ENCODE measurements at places on chromosomes 11 and 22. TPM values are rescaled to one million over a fixed set of nuclear protein-coding genes. Genes with fewer than 3 reads are reported as not detected.

GRCh38 chr11:31582697-31583096 is 73.1 kb downstream of the ELP4 start:
- no peak for DNase-seq

The SLC22A9 gene
- not detected for polyA plus RNA-seq

DNA sequence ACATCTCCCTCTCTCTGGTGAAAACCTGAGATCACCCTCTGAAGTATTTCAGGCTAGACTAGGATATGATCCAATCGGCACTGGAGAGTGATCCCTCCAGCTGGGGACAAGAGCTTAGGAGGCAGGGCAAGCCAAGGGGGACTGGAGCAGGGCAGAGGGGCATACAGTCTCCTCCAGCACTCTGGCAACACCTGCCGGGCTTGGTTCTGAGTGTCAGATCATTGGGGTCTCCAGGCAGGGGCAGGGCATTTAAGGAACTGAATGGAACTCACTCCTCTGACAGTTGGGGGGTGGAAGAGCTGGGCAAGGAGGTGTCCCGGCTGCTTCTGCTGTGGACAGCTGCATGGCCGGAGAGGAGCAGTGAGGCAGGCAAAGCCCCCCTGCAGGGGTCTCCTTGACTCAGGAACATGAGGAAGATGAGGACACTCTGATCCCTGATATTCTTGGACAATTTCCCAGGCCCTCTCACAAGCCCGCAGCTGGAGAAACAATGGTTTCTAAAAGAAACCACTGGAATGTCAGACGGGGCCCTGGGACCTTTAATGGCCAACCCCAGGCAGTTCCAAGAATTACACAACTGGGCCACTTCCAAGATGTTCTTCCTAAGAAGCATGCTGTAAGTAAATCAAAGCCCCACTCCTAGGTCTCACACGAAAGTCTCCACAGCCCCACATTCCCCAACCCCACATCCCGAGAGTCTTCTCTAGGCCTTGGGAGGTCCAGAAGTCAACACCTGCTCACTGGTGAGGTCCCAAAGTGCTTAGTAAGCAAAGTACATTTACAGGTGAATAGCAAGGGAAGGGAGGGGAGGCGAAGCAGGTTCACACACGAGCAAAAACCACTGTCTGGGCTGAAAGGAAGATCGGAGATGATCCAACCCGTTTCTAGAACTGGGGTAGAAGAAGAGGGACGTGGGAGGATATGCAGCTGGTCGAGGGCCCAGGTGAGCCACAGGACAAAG is 1.2 kb upstream of the CCDC86 start:
- peak; percentile 64 for DNase-seq

DNA sequence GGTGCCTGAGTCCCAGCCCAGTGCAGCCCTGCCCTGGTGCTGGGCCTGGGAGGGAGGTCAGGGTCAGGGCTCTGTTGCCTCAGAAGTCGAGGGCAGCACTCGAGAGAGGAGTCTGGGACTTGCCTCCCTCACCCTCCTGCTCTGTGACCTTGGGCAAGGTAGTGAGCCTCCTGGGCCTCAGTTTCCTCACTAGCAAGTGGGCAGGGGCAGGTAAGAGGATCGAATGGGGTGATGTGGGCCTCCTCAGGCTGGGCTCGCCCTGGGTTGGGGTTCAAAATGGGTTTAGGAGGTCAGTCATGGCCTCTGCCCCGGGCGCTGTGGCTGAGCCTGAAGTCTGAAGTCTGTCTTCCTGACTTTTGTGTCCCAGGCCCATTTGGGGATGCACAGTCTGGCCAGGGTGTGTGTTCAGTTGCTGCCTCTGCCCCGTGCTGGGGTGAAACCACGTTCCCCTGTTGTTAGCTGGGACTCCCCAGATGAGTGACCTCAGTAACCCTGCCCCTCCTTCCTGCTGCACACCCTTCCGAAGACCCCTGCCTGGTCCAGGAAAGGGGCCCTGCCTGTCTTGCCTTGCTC is 40.9 kb upstream of the CELSR1 start:
- DNase-seq: no peak

The KIRREL3 gene
- 0.02 TPM for polyA plus RNA-seq

The KRTAP5-1 gene
- polyA plus RNA-seq: not detected

The IGLL1 gene
- not detected for polyA plus RNA-seq

DNA sequence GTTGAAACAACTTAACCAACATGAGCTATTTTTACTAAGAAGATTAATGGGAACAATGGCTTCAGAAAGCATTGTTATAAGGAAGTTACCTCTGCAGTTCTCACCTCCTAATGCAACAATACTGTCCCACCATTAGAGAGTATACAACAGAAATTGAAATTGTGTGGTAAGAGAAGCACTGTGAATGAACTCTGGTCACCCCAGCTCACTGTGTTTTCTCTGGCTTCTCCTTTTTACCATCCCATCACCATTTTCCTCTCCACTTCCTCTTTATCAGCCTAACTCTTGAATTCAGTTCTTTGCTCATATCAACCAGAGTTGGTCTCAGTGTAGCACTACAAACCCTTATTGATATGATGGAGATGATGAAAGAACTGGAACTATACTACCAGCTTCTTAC is 138.0 kb upstream of the POU2AF2 start:
- DNase-seq: no peak

DNA sequence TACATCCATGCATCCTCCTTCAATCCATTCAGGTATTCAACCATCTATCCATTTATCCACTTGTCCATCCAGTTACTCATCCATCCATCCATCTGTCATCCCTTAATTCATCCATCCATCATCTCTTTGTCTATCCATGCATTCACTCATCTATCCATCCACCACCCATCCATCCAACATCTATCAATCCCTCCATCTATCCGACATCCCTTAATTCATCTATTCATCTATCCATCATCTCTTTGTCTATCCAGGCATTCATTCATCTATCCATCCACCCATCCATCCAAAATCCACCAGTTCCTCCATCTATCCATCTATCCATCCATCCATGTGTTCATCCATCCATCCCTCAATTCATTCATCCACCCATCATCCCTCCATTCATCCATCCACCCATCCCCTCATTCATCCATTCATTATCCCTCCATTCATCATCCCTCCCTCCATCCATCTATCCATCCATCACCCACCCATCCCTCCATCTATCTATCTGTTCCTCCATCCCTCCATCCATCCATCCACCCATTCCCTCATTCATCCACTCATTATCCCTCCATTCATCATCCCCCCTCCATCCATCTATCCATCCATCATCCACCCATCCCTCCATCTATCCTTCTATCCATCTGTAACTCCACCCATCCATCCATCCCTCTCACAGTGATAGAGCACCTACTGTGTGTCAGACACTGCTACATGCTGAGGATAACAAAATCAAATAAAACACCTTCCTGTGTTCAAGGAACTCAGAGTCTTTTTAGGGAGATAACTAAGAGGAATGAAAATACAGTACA is 1.5 kb upstream of the MB start:
- DNase-seq: no peak

GRCh38 chr11:116641561-116642045 is 131.2 kb downstream of the BUD13 start:
- DNase-seq: peak; percentile 45

GRCh38 chr11:83020942-83021779 is 50.5 kb downstream of the RAB30 start:
- DNase-seq: no peak

DNA sequence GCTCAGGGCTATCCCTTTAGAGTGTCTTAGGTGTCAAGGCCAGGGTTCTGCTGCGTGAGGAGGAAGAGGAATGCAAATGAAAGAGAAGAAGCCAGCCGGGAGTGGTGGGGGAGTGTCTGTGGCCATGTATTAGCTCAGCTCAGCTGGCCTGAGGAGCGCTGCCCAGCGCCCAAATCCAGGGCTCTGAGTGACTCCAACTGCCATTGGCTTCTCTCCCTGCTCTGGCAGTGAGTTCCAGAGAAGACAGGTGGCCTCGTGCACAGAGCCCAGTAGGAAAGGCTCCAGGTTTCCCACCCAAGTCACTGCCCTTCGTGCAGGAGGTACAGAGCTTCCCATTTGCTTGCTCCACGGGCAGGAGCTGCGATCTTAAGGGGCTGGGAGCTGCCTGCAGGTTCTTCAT is 302.0 kb downstream of the KIRREL3 start:
- DNase-seq: no peak

GRCh38 chr11:75200051-75200450 is 40.5 kb upstream of the TPBGL start:
- DNase-seq: no peak

The OR52H1 gene
- not detected for polyA plus RNA-seq

- no peak for DNase-seq
Measured at GRCh38 chr11:117479372-117479771, 151.7 kb downstream of the CEP164 start.

The CDHR5 gene
- polyA plus RNA-seq: 0.02 TPM

The AGBL2 gene
- polyA plus RNA-seq: 3.2 TPM

GRCh38 chr22:47171441-47172221 is 409.2 kb downstream of the TBC1D22A start:
- DNase-seq: peak; percentile 10

GRCh38 chr11:1870721-1871466 is 18.0 kb downstream of the LSP1 start:
- DNase-seq: no peak

DNA sequence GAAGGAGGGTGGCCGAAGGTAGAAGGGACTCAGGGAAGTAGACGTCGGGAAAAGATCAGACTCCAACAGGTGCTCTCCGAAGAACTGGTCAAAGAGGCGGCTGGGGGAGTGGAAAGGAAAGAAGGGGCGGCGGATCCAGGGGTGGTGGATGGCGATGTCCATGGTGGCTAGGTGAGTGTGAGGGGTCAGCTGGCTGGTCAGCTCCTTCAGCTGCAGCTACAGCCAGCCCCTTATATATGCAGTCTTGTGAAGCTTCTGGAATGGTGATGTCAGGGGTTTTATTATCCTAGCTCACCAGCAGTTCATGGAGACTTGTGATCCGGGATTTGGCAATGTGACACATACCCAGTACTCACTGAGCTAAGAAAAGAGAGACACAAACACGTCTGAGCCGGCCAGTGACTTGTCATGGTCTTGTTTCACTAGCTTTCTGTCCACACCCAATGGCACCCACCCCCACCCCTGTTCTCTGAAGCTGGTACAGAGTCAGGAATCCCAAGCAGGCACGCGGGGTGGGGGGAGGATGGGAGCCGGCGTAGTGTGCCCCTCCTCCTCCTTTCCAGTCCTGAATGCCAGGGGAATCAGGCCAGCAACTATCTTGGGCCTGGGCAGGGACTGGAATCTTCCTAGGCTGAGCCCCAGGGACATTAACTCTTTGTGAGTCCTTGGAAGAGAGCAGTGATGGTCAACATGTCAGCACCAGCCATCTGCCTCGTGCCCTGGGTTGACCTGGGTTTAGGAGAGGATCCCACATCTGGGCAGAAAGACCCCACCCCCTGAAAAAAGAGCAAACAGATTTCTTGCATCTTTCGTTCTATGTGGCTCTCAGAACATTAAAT is at the start of gene CRYAB:
Gene CRYAB (minus strand): TSS at position 208 of the 839 bp plus-strand sequence. CDS start 46 bp downstream, at position 162.
- DNase-seq: peak; percentile 86

The YPEL1 gene
- polyA plus RNA-seq: 1.6 TPM

DNA sequence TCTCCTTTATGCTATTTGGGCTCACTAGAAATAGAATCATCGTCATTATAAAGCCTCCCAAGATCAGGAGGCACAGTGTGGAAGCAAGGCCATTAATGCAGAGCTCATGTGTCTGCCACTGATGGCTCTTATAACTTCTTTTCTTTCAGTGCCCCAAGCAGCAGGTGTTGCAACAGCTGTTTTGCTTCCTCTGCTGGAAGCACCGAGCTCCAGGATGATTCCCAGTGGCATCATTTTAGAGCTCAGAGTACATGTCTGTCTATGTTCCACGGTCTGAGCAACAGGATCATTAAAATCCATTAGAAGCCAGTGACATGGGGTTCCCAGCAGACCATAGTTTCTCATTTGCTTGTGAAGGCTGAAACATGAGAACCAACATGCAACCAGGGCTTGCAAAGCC is 803.0 kb upstream of the FAT3 start:
- DNase-seq: no peak

GRCh38 chr11:6693342-6694228 is 10.4 kb upstream of the MRPL17 start:
- no peak for DNase-seq

GRCh38 chr11:117715801-117716200 is 81.2 kb downstream of the DSCAML1 start:
- DNase-seq: no peak

Data from lung (tissue), 17 donors.